ENCODE measurements at places on chromosomes 3 and 15.

DNA sequence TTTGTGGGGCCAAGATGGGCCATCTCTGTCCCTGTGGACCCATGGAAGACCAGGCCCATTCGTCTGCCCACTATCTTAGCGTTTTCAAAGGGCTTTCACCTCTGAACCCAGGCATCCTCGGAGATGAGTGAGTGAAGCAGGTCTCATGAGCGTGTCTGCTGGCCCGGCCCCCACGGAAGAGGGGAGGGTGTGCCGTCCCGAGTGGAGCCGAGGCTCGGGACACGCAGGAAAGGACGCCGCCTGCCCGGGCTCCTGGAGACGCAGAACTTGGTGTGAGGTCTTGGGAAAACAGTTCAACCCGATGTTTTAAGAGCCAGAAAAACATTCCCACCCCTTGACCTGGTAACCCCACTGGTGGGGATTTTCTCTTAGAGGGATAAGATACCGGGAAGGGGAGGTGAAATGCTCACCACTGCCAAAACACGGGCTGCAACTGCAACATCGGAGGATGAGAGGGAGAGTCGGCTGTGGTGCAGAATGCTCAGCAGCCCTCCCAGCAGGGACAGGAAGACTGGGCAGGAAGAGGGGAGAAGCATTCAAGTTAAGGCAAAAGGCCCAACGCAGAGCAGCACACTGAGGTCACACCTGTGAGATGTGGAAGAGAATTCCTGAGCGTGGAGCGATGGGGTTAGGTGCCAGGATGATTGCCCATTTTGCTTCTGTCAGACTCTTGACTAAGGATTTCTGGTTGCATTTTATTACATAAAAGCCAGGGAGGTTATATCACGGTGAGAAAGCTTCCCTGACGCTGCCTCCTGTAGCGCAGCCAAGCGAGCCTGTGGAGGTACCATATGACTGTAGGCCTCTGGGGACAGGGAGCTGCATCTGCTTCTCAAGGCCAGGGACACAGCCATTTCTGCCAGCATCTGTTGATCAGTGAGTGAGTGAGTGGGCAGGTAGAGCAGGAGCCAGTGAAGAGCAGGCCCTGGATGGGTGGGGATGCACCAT lies 14.1 kb upstream of the STAB1 start:
- DNase-seq, result no peak

DNA sequence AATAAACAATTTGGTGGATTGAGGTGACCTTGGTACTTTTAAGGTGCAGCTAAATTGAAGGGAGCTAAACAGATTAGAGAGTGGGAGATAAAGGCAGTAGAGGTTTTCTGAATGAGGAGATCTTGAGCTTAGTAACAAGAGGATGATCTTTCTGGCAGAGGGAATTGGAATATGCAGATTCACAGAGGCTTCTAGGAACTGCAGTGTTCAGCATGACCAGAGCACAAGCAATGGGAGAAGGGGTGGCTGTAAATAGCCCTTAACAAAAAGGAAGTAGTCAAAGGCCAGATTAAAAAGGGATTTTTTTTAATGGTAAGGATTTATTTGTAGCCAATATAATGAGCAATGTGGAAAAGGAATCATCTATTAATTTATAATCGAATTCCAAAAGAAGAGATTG lies 5.7 kb upstream of the BNIP2 start:
- no peak for DNase-seq

GRCh38 chr3:170982733-170983132 lies 43.8 kb downstream of the SLC2A2 start:
- no peak for DNase-seq

GRCh38 chr3:186895406-186895805 lies 34.9 kb upstream of the ST6GAL1 start:
- DNase-seq, result no peak

GRCh38 chr3:25723802-25724201 lies 59.1 kb upstream of the TOP2B start:
- no peak for DNase-seq

DNA sequence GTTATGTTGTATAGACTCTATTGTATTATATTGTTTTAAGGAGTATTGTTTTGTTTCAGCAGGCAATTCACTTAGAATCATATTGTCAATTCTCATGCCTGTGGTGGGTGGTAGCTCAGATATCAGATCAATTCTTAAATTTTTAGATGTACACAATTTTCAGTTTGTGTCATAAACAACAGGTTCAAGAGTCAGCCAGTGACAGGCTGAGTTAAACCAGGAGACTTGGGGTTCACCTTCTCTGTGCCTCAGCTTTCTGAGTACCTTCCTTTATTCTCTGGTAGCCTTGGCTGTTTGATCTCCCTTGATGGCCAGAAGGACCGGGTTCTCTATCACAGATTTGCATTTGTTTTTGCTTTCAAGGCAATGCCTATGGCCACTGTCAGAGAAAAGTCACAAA lies 199.9 kb upstream of the KCNMB2 start:
- no peak for DNase-seq

DNA sequence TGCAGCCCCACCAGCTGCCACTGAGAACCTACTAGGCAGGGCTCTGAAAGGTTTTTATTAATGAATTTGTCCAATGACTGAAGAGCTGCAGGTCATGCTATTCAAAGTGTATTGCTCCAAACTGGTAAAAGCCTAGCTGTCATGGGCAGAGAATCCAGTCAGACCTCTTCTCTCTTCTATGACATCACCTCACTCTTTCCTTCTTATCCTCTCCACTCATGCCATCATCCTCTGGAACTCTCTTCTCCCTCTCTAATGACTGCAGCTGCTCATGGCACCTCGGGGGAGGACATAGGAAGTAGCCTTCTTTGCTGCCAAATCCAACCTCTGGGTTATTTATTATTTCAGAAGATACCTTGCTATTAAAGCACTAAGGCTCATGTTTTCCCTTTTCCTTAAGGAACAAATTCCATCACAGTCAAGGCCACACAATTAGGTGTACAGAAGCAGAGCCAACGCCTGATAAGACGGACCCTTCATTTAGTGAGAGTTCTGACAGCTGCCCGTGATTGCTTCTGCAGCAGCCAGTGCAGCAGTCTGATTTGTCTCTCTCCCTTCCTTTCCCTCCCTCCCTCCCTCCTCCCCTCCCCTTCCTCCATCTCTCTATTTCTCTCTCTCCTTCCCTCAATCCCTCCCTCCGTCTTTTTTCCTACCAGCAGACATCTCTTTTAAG lies 87.0 kb upstream of the ONECUT1 start:
- DNase-seq, result no peak

DNA sequence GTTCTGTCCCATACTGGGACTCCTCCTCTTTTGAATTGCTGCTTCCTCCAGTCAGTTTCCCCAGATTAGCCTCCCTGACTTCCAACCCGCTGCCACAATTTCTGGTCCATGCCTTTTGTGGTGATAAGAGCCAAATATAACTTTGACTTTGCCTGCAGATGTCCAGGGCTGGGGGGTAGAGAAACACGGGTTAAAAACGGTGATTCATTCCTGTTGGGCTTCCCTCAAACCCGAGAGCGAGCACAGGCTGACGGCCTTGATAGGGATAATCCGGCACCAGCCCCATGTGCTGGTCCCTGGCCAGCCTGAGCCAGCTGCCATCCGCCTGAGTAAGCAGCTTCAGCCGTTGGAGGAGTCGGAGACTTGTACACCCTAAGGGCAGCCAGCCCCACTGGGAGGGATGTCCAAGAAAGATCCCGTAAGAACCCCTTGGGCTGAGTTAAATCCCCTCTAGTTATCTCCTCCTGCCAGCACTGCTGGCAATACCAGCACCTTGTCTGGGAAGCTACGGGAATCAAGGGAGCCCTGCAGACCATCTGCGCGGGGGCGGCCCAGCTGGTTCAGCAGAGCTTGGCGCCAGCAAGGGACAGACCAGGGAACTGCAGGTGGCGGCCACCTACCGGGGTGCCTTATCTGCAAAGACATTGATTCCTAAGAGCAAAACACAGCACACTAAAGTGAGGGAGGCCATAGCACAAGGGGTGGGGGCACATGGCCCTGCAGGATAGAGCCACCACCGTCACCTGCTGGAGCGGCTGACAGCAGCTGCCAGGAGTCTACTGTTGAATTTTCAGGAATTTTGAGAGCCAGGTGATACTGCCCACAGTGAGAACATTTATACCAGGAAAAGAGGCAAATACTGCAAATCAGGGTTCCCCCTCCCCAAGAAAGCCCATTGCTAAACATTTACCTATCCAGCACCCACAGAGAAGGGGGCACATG lies 18.1 kb downstream of the CSPG4 start:
- DNase-seq, result peak; percentile 19

DNA sequence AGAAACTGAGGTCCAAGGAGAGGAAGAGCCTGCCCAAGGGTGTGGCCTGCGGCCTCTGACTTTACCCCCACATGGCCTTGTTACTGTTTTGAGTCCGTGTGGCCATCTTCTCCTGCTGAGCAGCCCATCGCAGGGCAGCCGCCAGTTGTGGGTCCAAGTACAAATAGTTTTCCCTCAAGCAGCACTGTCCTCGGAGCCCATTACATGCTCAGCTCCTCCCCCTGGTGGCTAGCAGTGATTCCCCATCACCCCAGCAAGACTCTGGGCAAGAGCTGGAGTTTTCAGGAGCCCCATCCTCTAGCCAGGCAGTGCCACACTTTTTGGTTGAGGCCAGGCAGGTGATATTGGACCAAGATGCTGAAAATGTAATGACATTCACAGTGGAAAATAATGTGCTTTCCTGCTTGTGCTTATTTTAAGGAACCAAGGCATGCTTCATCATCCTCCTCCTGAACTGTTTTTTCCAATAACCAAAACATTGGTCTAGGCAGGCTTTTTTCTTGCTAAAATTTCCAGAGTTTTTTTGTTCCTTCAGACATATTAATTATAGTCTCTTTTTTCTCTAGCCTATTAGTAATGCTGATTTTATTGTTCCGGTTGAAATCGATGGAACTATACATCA lies 23.2 kb upstream of the VILL start:
- peak; percentile 62 for DNase-seq
